Breast epithelium (tissue), 4 donors: ENCODE measurements at places on chromosomes 13 and 19.

DNA sequence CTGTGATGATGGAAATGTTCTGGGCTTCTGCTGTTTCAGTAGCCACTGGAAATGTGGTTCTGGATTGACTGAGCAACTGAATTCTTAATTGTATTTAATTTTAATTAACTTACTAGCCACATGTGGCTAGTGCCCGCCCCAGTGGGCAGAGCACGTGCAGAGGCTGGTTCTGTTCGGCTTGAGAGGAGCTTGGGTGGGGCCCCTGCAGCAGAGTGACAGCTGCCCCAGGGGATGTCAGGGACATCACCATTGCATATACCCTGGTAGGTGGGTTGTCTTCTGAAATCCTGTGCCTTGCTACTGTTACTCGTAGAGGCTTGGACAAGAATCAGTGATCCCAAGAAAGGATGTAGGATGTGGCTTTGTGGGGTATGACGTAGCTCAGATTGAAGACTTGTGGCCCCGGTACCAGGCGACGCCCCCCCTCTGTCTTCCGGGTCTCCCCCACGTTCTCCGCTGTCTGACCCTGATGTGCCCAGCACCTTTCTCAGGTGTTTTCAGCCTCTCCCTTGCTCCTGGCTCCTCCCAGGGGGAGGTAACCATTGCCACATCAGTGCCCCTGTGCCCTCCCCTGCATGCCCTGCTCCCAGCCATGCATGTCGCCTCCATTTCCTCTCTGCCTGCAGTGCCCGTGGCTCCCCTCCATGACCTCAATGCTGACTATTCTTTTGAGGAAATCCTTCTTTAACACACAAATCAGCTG lies 102.6 kb upstream of the RNF113B start:
- no peak for DNase-seq

DNA sequence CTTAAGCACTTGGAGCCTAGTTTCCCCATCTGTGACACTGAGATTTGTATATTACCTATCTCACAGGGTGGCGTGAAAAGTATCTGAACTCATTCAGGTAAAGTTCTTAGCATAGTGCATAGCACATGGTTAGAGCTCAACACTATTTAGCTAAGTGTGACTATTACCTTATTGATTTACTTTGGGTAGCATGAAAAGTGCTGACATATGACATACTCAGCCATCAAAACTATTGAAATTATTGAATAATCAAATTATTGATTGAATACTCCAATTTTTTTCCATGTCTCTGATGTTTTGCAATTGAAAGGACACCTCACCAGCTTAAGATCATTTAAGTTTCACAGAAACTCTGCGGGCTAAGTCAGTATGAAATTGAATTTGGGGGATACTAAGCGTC lies 715.0 kb downstream of the EFNB2 start:
- DNase-seq, result no peak

GRCh38 chr13:38814331-38814730 lies 127.5 kb downstream of the FREM2 start:
- DNase-seq, result no peak

GRCh38 chr13:30440910-30441703 lies 18.8 kb downstream of the UBE2L5 start:
- no peak for DNase-seq

DNA sequence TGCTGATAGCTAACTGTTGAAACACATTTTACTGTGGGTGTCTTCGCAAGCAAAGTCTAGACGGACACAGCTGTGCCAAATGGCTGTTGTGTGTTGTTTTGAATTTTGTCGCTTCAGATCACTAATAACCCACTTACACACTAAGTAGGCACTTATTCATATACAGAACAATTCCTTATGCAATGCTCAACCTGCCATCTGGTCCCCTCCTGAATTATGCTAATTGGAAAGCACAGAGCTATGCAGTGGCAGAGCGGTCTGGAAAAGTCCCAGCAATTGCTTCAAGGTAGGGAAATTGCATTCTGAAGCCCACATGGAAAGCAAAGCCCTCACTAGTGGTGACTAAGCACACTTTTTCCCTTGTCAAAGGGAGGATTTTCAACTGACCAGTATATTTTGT lies 69.9 kb downstream of the C13orf42 start:
- DNase-seq, result no peak

- no peak for DNase-seq
Observed at GRCh38 chr19:16589917-16590316, 17.7 kb upstream of the SLC35E1 start.

DNA sequence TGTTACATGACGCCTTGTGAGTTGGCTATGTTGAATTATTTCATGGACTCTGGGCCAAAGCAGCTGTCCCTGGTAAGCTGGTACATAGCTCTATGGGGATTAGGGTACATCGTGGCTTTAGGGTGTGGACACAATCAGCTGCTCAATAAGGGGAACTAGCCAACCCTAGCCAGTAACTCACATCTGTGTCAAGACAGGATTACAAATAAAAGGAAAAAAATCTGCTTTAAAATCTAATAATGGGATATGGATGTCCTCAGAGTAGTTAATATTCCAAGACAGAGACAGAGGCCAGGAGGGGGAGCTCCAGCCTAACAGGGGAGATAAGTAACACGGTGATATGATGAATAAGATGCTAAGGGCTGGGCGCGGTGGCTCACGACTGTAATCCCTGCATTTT lies 21.1 kb upstream of the ZNF766 start:
- DNase-seq, result no peak

DNA sequence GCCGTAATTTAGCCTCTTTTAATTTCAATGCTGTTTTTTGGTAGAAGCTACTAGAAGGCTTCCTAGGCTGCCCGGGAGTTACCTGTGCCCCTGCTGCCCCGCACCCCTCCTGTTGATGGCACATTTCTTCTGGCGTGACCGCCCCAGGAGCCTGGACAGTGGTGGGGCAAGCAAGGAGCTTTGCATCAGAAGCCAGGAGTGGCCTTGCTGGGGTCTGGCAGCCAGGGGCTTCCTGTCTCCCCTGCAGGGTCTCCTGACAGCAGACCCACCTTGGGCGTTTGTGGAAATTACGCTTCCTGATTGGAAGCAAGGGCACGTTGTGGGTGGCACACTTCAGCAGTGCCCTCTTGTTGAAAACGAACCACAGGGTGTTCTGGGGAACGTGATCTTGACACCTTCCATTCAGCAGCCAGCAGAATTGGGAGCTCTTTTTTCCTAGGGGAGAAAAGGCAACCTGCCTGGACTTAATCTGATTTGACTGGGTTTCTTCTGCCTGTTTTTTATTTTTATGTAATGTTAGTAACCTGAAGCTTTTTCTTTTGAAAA lies 90.0 kb upstream of the TEX29 start:
- no peak for DNase-seq

GRCh38 chr13:65653613-65654012 lies 1576.5 kb downstream of the PCDH9 start:
- no peak for DNase-seq

DNA sequence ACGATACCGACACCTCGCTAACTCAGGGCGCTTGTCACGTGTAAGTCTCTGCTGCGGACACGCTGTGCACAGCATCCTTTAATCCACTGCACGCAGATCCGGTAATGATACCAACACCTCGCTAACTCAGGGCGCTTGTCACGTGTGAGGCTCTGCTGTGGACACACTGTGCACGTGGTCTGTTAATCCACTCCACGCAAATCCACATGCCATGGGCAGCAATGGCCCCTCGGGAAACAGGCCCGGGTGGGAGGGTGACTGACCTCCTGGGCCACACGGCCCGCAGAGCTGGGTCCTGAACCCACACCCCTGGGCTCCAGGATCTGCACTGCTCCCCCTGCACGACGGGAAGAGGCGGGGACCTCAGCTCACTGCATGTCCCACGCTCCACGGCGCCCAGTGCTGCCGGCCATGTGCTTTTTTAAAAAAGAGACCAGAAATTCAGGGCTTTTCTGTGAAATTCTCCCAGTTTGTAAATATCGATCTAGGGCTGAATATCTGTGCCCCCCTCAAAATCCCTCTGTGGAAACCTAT lies 16.1 kb downstream of the SHC2 start:
- DNase-seq, result no peak

DNA sequence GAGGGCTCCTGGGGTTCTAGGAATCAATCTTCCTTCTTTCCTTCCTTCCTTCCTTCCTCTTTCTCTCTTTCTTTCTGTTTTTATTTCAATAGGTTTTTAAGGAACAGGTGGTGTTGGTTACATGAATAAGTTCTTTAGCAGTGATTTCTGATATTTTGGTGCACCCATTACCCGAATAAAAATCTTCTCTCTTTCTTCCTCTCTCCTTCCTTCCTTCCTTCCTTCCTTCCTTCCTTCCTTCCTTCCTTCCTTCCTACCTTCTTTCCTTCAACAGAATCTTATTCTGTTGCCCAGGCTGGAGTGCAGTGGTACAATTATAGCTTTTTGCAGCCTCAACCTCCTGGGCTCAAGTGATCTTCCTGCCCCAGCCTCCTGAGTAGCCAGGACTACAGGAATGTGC lies 16.0 kb upstream of the URI1 start:
- no peak for DNase-seq

DNA sequence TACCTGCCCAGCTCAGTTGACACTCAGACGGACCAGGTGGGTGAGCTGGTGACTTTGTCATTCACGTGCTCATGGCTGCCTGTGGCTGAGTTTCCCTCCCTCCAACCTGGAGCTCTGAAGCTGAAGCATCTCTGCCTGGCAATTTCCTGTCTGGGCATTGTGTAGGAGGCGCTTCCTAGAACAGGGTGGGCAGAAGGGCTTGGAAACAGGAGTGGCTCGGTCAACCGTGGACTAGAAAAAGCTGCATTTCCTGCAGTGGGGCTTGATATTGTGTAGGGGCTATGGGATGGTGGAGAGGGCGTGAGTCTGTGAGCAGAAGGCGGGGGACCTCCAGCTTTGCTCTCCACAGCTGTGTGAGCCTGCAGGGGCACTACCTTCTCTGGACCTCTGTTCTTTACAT lies 278.3 kb downstream of the TEX29 start:
- no peak for DNase-seq

- DNase-seq, result no peak
Observed at GRCh38 chr13:31860002-31860401, 120.7 kb downstream of the RXFP2 start.

- DNase-seq, result no peak
Observed at GRCh38 chr13:40434516-40435397, 231.7 kb downstream of the FOXO1 start.

DNA sequence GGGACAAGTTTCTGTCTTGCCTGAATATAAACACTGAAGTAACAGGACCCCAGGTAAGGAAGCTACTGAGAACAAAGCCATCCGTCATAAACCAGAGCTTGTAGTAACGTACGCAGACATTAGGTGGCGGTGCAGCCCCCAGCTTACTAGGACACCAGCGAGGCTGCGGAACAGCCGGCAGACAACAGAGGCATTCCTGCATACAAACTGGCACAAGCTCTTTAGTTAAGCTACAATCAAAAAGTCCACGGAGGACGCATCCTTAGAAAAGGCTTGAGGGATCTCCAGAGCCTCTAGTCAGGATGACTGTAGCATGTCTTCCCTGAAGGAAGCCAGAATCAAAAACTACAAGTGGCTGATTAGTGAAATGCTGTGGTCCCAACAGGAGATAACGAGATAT lies 26.2 kb downstream of the ZNF160 start:
- no peak for DNase-seq

GRCh38 chr13:93260591-93260990 lies 34.0 kb downstream of the GPC6 start:
- DNase-seq, result no peak

DNA sequence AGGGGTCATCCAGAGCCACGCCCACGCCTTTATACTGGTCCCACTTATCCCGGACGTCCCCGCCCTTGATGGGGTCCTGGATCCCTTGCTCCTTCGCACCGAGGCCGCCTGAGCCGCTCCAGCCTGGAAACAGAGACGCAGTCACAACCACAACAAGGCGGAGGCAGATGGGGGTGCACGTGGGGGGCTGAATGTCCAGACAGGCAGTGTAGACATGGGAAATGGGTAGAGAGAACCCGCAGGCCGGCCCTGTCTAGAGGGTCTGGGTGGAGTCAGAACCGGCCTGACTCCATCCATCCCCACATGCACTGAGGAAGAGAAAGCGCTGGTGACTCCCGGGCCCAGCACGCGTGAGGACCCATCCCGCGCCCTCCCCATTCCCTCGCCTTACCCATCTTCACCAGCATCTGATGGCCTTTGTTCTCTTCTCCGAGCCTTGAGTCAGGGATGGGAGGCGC lies 23.0 kb downstream of the CHERP start:
- DNase-seq, result no peak

DNA sequence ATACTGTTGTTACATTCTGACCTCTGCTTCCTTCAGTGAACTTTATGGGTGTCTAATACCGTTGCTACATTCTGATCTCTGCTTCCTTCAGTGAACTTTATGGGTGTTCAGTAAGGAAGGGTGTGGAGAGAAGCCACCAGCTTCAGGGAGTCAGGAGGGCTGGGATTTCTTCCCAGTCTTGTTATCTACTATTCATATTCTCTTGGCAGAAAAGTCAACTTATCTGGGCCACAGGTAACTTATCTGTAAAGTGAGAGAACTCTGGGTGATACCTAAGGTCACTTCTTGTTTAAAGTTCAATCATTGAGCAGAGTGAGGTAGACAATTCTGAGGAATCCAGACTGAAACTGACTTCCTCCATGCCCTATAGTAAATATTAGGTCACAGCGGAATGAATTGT lies 71.2 kb upstream of the STK24 start:
- DNase-seq, result no peak

DNA sequence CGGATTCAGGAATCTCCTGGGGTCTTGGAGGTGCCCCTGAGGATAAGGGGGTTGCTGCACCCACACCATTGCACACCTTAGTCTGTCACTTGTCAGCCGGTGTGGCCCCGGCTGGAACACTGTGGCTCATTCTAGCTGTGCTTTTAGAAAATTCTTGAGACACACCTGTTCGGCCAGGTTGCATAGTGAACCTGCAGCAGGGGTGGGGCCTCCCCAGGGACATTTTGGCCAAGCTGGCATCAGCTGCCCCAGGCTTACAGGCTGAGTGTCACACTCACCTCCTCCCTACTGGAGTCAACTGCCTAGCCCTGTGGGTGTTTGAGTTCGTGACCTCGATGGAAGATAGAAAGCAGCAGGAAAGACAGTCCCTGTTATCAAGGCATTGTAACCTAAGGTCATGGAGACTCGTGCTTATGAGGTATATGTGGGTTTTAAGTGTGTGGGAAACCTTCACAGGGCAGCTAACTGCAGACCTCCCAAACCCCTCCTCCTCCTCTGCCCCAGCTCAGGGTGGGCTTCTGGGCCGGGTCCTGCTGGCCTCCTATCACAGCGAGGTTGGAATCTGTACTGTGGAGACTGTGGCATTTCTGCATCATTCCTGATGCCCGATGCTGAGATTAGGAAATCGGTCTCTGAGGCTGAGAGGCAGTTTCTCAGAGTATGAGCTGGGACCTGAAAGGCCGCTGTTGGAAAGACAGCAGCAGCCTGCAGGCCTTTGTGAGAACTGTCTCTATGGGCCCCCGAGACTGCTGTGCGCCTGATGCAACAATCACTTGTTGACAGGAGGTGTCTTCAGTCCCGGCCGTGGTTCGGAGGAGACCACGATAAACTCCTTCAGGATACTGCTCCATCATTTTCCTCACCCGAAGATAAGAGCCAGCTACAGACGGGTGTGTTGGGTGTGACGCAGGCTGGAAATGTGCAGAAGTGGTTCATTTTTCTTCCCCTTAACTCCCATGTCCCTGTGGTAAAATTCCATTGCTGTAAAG lies 72.2 kb downstream of the ATP11A start:
- DNase-seq, result no peak

- DNase-seq, result no peak
Observed at GRCh38 chr13:23668562-23668961, 98.3 kb downstream of the TNFRSF19 start.

GRCh38 chr13:41543664-41544300 lies 86.4 kb downstream of the RGCC start:
- no peak for DNase-seq
